ENCODE measurements at places on chromosomes 1 and 21.

GRCh38 chr1:18923756-18924211 is 21.4 kb upstream of the ALDH4A1 start:
- DNase-seq = no peak

DNA sequence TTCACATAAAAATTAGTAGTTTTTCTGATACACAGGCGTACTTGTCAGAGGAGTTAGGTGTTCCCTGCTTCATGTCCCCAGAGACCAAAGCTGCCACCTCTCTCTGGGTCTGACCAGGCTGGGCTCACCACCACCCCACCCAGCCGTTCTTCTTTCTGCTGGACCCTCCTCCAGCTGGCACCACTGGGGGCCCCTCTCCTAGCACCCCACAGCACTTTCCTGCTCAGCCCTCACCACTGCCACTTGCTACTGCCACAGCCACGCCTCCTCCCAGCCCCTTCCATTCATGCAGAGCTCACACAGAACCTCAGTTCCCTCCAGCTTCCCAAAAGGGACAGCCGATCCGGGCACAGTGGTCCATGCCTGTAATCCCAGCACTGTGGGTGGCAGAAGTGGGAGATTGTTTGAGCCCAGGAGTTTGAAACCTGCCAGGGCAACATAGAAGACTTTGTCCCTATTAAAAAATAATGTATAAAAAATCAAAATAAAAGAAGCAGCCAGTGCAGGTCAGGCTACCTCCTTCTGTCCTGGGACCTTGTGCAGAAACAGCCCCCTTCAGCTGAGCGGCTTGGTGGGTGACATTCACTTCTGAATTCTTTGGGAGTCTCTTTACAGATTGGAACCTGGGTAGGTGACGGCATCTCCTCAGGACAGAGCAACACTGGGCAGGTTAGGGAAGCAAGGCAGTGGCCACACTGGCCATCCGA is 208.3 kb downstream of the TOMM20 start:
- no peak for DNase-seq

- no peak for DNase-seq
Measured at GRCh38 chr1:87880098-87880760, 551.5 kb downstream of the LMO4 start.

- no peak for DNase-seq
Measured at GRCh38 chr1:223732993-223733798, 20.9 kb downstream of the CAPN2 start.

DNA sequence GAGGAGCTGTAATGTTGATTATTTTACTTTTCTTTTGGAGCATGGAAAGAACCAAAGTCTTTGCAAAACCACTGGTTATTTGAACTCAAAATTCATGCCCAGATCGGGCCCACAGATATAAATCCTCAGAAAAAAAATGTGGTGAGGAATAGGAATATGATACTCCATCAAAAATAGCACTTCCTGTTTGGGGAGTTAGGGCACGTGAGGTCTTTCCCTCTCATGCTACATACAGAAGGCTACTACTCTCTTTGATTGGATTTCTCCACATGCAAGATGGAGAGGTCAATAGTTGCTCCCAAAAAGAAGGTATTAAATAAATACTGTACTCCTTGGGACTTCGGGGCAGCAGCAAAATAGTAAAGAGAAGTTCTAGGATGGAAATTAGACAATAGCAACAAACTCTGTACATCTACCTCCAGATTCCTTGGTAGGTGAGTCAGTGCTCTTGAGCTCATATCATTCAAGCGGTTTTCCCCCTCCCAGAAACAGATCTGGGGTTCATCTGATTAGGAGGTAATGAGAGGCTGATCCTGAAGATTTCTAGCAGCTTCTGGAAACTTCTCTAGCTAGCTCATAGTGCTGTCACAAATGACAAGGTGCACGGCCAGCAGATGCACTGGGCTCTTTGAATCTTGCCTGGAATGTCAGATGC is 47.1 kb downstream of the SLC9C2 start:
- DNase-seq = no peak

- DNase-seq = no peak
Measured at GRCh38 chr1:211697356-211697755, 21.9 kb upstream of the NEK2 start.

GRCh38 chr1:57019236-57019839 is 53.5 kb upstream of the C8B start:
- DNase-seq = no peak

GRCh38 chr1:198904321-198904720 is 265.5 kb downstream of the PTPRC start:
- no peak for DNase-seq

Data from T-helper 2 cell (primary cell).